Cerebellar cortex (tissue), 1 donor: ENCODE measurements at places on chromosomes 5 and 9.

- DNase-seq = peak; percentile 43
These were observed 615 bp downstream of the PSMD5 start for GRCh38 chr9:120841930-120842684.

DNA sequence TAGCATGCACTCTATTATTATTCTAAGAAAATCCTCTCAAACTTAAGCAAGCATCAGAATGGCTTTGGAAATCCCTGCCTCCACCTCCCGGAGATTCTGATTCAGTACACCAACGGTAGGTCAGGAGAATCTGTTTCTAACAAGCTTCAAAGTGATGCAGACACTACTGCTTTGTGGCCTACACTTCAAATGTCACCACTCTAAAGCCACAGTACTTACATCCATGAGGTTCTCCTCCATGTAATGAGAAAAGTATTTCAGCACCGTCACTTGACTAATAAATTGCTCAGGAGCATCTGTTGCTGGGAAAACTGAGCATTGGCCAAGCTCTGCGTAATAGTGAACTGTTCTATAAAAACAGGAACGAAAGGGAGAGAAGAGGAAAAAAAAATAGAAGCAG lies 4.8 kb downstream of the PLK2 start:
- no peak for DNase-seq

GRCh38 chr9:93807166-93808074 lies 147.7 kb downstream of the BARX1 start:
- no peak for DNase-seq

DNA sequence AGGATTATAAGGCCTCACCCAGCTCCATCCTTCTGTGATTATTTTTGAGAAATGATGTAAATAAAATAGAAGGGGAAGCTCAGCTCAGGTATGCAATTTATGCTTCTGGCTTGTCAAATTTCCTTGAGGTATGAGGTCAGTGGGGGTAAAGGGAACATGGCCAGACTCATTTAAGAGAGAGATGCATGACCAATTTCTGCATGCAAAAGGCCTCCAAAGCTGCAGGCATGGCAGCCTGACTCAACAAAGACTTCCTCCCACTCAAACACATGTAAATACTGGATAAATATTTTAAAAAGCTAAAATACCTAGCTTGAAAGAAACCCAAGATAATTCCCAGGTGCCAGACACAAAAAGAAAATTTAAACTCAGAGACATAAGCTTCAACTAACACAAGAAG lies 101.4 kb upstream of the SLC1A3 start:
- no peak for DNase-seq

GRCh38 chr5:20231040-20231439 lies 243.0 kb upstream of the CDH18 start:
- DNase-seq = no peak

DNA sequence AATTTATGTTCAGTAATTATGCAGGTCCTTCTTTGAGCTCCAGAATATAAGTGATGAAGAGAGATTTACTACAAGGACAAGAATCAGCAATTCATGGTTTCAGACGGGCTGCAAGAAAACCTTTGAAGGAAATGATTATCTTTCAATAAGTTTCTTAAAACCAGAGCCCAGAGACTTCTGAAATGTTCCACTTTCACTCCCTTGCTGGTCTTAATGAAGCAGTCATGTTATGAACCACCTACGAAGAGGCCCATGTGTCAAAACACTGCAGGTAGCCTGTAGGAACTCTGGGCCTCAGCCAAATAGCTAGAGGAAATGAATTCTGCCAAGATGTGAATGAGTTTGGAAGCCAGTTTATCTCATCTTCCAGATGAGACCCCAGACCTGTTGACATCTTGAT lies 505.9 kb upstream of the MEF2C start:
- no peak for DNase-seq

DNA sequence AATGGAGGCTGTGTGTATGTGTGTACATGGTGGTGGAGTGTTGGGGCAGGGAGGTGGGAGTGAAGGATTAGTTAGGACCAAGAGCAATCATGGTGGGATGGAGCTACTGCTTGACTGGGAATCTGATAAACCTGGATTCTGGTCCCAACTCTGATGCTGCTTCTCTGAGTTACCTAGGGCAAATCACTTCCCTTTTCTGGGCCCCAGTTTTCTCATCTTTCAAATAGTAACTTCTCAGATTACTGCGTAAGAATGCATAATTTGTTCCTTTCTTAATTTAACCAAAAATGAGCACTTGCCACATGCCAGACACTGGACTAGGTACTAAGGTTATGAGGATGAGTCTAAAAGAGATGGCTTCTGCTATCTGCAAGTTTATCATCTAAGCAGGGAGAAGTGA lies 20.8 kb upstream of the ANXA6 start:
- no peak for DNase-seq

- no peak for DNase-seq
These were observed 601.1 kb upstream of the RORB start for GRCh38 chr9:73896061-73896460.

DNA sequence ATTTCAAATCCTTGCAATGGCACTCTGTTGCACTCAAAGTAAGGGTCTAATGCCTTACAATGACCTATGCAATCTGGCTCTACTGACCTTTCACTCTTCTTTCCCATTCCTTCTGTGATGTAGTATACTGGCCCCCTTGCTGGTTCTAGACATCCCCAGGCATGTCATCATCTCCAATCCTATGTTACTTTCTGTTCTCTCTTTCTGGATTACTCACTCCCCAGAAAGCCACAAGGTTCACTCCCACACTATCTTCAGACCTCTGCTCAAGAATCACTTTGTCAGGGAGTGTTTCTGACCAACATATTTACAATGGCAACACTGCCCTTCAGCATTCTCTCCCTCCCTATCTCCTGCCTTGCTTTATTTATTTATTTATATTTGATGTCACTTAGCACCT lies 802.2 kb upstream of the WWC1 start:
- no peak for DNase-seq

GRCh38 chr5:76831110-76831452 lies 12.3 kb downstream of the F2RL1 start:
- DNase-seq = no peak

DNA sequence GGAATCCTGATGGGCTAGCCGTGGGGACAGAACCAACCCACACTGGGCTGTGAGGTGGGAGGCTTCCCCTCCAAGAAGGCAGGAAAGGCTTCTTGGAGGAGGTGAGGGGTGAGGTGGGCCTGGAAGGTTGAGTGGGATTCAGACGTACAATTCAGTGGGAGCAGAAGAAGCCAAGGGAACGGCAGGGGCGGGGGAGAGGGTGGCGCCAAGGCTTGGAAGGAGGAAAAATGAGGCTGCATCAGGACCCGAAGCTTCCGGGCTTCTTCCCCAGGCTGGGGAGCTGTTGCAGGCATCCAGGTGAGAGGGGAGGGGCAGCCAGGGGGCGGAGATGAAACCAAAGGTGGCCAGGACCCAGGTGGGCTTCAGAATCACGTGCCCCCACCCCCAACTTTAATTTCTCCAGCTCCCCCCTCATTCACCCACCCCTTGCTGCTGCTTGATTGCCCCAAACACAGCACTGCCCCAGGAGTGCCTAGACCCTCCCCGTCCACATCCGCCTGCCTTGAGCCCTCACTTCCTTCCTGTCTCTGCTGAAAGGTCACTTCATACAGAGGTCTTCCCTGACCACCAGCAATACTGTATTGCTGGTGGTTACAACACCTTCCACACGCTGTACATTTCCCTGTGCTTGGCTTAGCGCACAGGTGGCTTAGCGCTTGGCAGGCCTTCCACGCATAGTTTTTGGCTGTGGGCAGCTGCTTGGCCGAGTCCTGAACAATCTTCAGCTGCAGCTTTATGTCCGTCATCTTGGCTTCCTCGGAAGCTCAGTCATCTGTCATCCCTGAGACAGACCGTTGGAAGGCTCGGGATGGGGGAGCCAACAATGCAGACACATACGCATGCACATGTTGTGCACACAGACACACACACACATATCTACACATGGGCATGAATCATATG lies 193.5 kb downstream of the RGS3 start:
- DNase-seq = no peak

DNA sequence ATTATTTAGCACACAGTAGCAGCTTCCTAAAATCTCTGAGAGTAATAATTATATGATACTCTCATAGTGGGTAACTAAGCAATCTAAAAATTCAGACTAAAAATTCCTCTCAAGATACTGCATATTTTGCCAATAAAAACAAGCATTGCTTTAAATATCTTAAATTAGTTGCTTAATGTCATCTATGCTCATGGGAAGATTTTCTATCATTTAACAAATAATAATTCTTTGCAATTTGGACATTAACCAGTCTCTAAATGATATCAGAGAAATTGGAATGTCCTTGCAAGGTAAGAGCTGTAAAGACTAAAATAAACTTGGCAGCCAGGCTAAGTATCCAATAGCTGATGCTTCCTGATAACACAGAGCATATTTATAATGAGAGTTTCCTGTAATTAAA lies 221.8 kb downstream of the SNCAIP start:
- no peak for DNase-seq

- DNase-seq = no peak
These were observed 12.9 kb downstream of the SLC6A3 start for GRCh38 chr5:1432296-1432695.

DNA sequence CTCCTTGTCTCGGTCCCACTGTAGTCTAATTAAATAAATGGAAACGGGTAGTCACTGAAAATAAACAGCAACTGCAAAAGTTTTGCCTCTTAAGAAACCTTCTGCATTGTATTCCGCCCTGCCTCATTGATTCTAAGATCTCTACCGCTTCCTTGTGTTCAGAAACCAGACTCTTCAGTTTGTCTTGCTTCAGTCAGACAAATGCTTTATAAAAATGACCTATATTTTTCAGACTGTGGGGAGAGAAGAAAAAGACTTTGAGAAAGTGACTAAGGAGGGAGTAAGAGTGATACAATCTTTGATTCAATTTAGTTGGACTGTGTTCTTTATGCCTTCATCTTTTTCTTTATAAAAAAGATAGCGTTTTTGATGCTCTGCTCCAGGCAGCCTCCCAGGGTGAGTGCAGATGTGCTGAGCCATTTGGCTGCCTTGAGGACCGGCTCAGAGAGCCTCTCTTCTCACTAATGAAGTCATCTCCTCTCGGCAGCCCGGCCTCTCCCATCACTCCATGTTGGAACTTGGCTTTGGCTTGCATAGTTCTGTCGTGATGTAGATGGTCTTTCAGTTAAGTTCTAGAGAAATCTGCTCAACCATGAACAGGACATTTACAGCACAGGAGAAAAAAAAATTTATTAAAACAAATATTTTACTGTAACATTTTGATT lies 4.0 kb upstream of the VCAN start:
- DNase-seq = no peak

DNA sequence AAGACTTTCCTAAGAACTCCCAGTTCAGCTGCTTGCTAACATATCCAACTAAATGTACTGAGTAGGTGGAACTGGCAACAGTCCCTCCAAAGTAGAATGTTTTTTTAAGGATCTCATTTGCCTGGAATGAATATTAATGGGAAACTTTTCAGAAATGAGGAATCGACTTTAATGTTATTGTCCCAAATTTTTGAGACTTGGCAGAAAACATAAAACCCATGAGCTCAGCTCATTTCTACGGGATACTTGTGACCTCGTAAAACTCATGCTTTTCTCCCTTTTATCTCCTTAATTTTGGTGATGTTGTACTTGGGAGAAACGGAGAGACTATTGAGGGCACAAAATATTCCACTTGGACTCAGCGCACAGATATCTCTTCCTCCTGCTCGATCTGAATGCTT lies 296.8 kb downstream of the EBF1 start:
- DNase-seq = peak; percentile 60

- no peak for DNase-seq
These were observed 63.1 kb upstream of the RANBP6 start for GRCh38 chr9:6078382-6079105.

DNA sequence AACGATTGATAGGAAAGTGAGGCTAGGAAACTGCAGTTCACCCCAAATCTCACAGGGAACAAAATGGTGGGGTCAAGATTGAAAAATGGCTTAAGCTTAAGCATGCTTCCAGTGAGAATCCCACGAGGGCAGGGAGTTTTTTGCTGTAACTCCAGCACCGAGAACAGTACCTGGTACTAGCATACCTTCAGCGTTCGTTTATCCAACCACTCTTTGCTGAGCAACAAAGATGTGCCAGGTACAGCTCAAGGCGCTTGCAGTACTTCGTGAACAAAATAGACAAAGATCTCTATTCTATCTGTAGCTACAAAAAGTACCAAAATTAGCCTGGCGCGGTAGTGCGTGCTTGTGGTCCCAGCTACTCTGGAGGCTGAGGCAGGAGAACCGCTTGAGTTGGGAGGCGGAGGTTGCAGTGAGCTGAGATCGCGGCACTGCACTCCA lies 778 bp upstream of the PPP6C start:
- DNase-seq = no peak

GRCh38 chr5:176570044-176570443 lies 20.9 kb downstream of the CDHR2 start:
- no peak for DNase-seq

DNA sequence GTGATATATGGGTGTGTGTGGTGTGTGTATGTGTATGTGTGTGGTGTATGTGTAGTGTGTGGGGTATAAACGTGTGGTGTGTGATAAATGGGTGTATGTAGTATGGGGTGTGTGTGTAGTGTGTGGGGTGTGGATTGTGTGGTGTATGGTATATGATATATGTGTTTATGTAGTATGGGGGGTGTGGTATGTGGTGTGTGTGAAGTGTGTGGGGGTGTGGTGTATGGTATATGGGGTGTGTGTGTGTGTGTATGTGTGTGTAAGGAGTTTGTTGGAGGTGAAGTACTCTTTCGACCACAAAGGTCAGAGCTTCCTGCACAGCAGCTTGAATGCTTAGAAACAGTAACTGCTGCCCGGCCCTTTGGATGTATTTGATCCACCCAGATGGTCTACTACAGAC lies 145.2 kb upstream of the IQGAP2 start:
- no peak for DNase-seq

DNA sequence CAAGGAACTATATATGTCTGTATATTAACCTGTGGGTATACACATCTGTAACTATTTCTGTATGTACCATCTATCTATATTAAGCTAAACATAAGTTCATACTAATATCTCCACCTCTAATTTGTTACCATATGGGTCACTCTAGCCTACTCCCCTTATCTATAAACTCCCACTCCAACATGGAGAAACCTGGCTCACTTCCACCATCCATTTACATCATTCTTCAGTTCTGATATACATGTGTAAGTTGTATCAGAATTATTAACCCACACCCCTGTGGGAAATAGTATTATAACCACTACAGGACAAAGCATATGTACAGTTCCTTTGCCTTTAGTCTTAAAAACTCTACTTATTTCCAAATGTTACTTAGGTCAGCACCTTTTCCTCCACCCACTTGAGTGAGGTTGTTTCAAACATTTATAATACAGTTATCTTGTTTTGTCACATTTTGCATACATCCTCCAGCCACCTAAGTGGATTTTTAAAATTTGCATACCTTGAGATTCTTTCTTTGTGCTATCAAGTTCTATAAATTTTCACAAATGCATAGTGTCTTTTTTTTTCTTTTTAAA lies 10.6 kb downstream of the NDFIP1 start:
- DNase-seq = no peak

GRCh38 chr9:96108691-96109380 lies 193.1 kb downstream of the HSD17B3 start:
- DNase-seq = no peak
